ENCODE measurements at places on chromosomes 3 and 15.

DNA sequence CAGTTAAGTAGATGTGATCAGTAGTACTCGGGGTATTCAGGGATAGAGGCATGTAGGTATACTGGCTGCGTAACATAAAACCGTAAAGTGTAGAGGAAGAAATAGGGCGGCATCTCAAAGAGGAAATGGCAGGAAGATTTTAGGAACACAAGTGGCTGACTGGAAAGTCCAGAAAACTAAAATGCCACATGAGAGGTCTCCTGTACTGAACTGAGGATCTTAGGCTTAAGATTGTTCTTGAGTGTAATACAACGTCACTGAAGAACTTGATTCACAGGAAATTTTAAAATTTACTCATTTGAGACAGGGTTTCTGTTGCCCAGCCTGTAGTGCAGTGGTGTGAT lies 2.3 kb upstream of the LMLN start:
- no peak for DNase-seq

GRCh38 chr3:56089739-56090138 lies 378.5 kb downstream of the ERC2 start:
- DNase-seq, result no peak

DNA sequence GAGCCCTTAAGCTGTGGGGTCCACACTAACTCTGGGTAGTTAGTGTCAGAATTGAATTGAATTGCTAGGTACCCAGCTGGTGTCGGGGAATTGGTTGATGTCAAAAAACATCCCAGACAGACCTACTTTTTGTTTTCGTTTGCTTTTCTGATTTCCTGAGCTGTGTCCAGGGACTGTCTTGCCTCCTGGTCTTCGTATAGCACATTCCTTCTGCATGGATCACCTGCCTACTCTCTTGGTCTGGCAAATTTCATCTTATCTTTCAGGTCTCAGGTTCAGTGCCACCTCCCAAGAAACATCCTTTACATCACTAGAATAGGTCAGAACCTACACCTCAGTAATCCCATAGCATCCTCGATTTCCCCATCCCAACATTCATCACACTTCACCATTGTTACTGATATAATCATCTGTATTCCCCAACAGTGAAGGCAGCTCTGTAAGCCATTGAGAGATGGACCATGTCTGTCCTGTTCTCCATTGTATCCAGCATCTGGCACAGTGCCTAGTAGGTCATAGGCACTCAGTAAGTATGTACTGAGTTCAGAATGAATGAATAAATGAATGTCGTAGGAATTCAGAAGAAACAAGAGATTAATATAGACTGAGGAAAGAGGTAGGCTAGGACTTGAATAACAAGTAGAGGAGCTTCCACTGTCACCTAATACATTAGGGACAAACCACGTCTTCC lies 81.2 kb downstream of the ANP32A start:
- DNase-seq, result no peak

- no peak for DNase-seq
Observed at GRCh38 chr3:169477790-169478189, 185.7 kb downstream of the MECOM start.

DNA sequence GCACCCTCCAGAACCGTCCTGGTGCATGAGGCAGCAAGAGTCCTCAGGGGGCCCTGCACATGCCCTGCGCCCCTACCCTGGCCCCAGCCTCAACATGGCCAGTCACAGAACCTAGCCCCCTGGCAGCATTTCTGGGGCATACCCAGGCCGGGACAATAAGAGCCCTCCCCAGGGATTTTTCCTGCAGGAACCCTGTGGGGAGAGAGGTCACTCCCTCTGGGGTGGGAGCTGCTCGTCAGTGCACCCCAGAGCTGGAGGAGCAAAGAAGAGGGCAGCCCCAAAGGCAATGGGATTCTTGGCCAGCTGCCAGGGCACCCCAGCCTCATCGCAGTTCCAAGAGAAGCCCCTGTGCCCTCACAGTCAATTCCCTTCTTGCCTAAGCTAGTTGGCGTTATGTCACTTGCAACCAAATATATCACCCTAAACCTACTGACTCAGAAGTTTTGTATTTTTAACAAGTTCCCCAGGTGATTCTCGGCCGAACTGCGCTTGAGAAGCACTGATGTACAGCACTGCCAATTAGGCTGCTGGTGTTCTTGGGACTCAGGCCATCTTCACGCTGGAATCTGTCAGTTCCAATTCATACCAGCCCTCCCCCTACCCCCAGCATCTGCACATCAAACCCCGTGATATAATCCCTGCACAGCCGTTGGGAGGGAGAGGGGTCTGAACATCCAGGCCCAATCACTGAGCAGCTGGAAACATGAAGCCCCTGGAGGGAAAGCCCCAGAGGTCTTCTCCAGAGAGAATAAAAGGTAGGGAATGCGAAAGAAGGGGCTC lies 87.5 kb upstream of the PRR20G start:
- DNase-seq, result no peak

DNA sequence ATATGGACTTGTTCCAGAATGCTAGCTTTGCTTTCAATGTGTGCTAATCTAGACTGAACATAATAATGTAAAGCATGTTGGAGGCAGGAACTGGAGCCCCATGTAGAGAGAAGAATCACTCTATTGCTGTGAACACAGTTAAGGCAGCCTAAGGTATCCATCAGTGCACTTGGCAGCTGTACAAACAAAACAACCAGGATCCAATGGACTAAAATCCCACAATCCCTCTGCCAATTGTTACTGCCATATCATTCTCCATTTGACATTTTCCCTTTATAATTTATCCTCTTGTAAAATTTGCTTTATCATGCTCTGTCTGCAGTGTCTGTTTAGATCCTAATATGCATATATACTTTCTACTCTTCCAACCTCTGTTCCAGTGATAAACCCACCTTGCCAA lies 756.8 kb upstream of the LMCD1 start:
- no peak for DNase-seq

DNA sequence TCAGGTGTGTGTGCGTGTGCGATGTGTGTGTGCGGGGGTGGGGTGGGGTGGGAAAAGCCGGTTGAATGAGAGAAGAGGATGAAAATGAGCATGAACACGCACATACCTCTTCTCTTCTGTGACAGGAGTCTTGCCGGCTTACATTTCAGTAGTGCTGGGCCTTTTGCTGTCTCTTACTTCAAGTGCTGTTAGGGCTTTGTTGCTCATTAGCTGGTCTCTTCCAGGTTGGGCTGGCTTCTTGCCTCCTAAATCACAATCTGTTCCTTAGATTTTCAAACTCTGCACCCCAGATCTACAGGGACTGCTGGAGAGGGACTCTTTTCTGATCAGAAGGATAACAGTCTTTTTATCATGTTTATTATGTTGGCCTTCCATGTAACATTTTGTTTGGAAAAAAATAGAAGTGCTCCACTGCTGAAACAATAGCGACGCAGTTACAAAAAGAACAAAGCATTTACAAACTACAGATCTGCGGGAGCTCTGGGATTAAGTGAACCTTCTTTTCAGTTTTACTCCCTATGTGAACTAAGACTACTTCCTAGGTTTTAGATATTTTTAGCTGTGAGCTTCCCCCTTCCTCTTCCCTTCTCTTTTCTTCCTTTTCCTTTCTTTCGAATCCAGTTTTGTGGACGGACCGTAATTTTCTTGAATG lies 48.5 kb downstream of the USP13 start:
- no peak for DNase-seq

GRCh38 chr15:77419836-77420609 lies at the start of gene PEAK1:
TSS of gene PEAK1 (minus strand) at chr15:77420104. CDS start at chr15:77181926, 238,178 bp downstream.
- DNase-seq, result peak; percentile 98

- DNase-seq, result no peak
Observed at GRCh38 chr15:55255714-55256113, 33.9 kb downstream of the RAB27A start.

DNA sequence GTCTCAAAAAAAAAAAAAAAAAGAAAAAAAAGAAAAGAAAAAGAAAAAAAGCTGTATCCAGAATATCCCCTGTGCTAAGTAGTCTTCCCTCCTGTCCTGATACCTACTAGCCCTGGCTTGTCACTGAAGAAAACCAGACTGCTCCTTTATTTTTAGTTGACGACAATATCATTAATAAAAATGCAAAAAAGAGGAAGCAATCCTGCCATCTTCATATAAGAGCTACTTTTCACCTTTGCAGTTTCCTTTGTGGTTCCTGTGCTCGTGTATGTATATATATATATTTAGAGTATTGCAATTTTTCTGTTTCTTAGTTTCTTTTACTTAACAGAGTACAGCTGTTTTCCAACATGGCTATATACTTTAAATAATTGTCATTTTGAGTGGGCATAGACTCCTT lies 13.6 kb downstream of the C3orf20 start:
- DNase-seq, result no peak

GRCh38 chr15:78676424-78677110 lies 35.6 kb upstream of the CHRNB4 start:
- DNase-seq, result no peak

- DNase-seq, result no peak
Observed at GRCh38 chr3:146504498-146505197, 35.3 kb upstream of the PLSCR2 start.

DNA sequence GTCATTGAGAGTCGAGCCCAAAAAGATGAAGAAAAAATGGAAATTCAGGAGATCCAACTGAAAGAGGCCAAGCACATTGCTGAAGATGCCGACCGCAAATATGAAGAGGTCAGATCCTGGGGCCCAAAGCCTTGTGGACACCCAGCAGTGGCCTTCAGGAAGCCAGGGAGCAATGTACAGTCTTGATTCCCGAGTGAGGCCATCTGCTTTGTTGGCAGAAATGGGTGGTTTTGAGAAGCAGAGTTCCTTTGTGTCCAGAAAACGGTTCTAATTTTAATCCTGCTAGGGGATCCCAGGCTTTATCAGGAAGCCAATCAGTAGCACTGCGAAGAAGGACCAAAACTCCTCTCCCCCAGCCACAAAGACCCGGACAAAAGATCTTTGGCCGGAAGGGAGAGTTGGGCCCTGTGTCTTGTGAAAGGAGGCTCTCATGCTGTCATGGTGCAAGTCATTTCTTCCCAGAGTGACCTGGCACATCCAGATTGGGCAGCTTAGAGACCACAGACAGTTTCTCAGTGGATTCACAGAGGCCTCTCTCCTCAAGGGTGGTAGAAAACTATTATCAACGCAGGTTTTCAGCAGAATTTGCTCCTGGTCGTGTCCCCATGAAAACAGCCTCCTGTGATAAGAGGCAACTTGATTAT lies 17.1 kb downstream of the TPM1 start:
- no peak for DNase-seq

- DNase-seq, result no peak
Observed at GRCh38 chr3:64107190-64107589, 83.9 kb upstream of the PSMD6 start.
